Activated T-cell treated with anti-CD3 and anti-CD28 coated beads for 1 hour (primary cell): ENCODE measurements at places on chromosomes 12 and 14.

GRCh38 chr12:62722971-62723680 is 211.8 kb downstream of the PPM1H start:
- DNase-seq: no peak

DNA sequence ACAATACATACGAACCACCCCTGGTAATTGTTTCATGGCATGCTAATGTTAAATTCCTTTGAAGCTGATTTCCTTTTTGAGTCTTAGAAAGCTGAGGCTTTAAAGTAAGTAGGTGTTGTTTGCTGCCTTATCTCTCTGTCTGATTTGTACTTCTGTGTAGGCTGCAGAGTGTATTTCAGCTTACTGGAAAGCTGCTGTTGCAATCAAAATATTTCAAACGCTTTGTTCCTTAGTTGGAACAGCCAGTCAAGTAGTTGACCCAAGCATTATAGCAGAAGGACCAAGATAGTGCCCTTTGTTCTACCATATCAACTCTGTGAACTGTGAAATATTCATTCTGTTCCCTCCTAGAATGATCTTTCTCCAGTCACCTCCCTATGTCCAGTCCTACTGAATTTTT is 3.1 kb downstream of the PKP2 start:
- DNase-seq: no peak

- no peak for DNase-seq
Measured at GRCh38 chr14:94761997-94762377, 7.9 kb downstream of the GSC start.

GRCh38 chr14:81302638-81303037 is 81.9 kb upstream of the GTF2A1 start:
- no peak for DNase-seq

DNA sequence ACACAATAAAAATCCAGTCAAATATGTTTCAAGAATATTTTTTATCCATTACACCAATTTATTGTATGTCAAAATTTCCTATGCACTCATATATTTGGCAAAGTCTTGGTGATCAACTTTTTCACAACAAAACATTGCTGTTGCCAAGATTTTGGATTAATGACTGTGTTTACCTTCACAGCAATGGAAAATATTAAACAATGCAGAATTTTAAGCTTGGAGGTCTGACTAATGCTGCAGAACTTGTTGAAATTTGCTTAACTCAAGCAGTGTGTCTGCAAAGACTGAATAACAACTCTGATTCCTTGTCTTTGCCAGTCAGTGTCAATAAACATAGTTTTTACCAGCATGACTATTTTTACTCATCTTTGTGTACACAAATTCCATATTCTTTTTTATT is 336.4 kb downstream of the CCER1 start:
- no peak for DNase-seq

DNA sequence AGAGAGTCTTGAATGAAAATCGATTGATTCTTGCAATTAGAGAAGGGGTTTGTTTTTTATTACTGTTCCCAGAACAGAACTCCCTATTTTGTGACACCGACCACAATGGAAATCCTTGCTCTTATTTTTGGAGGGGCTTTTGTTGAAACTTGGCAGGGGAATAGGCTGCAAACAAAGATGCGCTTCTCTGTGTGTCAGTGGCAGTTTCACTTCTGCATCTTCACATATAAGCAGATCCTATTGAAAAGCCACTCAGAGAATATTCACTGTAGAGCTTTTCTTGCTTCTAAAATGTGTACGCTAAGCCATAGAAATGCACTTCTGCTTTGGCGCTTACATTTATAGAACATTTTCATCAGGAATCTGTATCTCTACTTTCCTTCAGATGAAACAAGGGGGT is 1822.4 kb upstream of the SEL1L start:
- DNase-seq: no peak

DNA sequence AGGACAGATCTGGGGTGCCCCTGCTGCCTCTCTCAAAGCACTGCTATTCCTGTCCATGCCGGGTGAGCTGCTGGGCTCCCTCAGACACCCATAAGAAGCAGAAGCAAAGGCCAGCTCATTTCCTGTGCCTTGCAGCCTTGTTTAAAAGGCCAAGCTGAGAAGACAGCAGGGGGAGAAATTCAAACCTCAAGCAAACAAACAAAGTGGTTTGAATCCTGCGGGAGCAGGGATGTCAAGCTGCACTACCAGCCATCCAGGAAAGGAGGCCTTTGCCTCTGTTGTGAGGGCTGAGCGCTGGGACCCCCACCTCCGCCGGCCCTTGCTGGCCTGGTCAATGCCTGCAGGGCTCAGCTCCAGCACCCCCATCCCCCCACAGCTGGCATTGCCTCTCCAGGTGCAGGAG is 176.5 kb downstream of the PIWIL1 start:
- DNase-seq: no peak

- DNase-seq: no peak
Measured at GRCh38 chr14:51533872-51534553, 117.7 kb upstream of the FRMD6 start.

DNA sequence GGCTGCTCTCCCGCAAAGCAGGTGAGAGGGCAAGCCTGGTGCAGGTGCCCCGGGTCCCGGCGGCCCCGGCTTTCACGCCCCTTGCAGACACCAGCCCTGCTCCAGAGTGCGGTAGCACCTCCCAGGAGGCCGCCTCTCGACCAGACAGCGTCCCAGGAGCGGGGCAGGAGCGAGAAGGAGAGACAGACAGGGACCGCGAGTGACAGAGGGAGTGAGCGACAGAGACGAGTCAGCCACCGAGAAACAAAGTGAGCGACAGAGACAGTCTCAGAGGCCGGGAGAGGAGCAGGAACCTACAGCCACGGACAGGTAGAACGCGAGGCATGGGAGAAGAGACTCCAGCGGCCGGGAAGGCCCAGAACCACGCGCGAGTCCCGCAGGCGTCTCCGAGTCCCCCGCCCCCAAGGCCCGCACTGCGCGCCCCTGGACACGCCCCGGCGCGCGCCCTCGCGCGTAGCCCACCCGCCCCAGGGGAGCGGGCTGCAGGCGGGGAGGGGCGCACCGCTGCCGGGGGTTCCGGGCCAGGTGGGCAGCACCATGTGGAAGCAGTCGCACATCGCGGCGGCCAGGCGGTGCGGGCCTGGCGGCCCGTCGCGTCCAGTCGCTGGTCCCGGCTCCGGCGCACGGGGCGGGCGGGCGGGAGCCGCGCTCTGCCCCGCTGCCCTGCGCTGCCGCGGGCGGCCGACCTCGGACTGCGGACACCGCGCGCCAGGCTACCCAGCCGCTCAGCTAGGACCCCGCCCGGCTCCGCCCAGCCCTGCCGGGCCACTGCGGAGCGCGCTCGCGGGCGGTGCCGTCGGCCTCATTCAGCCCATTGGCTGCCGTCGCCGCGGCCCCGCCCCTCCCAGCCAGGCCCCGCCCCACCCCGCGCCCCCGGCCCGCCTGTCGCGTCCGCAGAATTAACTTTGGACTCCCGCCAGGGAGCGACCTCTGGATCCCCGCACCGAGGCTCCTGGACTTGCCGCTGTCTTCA is at the start of gene AHNAK2:
TSS of gene AHNAK2 (minus strand) at position 694 of the 973 bp plus-strand sequence. CDS start at position 557, 137 bp downstream.
- DNase-seq: no peak

GRCh38 chr12:74111688-74112360 is 425.8 kb upstream of the ATXN7L3B start:
- no peak for DNase-seq

DNA sequence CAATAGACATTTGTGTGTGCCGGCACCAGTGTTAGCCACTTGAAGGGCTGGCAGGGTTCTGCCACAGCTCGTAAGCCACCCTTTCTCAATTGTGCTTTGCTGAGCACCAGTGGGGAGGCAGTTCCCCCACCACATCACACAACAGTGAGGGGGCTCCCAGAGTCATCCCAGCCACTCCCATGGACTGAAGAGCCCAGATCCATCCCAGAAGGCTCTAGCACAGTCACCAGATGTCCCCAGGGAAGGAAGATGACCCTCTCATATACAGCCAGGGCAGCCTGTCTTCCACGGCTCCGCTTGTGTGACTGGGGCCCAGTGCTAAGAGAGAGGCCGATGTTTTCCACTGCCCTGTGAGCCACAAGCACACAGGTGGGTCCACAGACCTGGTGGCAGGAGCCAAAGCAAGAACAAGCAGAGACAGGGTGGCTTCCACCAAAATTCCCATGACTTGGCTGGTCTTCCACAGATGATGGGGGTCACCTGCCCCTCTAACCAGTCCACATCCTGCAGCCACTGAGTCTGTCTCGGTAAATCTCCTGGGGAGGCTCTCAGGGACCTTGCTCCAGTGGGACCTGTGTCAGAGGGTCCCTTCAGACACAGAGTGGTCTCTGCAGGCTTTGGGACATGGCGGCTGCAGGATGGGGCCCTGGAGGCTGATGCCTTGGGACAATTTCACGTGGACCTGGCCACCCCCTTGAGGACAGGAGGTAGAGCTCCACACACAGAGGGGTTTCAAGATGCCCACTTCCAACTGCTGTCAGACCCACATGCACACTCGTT is 71.9 kb upstream of the DDX11 start:
- DNase-seq: no peak

DNA sequence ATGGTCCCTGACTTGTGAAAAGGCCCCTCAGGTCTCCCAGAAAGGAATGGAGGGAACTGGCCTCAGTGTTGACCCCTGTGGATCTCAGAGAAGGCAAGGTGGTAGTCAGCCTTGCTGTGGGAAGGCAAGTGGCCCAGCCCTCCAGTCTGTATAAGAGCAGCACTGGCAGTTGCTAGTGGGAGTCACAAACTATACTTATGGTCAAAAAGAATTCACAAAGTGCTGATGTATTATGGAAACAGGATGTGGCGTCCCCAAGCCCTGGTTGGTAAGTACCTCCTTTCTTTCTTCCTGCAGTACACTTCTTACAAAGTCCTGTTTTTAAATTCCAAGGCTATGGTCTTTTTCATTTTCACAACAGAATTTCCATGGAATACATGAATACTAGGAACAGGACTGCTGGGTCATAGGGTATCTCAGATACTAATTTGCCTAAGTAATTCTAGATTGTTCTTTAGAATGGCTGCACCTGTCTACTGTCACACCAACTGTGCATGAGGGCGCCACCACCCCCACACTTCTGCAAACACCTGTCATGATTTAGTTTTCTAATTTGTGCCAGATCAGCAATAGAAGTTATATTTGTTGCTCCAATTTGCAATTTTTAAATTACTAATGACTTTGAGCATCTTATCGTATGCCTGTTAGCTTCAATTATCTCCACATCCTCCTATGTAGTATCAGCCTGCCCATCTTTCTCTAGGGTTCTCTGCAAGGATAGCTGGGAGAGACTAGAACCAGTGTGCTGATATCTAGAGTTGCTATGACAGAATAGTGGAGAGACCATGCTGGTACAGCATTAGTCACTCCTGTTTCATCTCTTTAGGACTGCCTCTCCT is 40.7 kb upstream of the TMEM263 start:
- no peak for DNase-seq

DNA sequence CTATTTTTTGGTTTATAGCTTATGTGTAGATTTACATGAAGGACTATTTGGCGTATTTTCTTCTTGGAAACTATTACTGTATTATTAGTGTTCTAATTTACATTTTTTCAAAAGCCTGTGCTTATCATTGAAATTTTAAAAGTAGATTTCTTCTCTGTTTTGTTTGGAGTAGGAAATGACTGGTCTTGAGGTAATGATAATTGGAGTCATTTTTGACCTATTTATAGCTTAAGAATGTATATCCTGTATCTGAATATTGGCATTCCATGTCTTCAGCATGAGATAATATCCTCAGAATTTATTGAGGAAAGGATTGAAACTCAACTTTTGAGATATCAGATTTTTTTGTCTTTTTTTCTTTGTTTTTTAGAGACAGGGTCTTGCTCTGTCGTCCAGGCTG is 193.4 kb downstream of the ERC1 start:
- DNase-seq: no peak

GRCh38 chr14:56338674-56339073 is 220.5 kb downstream of the PELI2 start:
- DNase-seq: no peak

DNA sequence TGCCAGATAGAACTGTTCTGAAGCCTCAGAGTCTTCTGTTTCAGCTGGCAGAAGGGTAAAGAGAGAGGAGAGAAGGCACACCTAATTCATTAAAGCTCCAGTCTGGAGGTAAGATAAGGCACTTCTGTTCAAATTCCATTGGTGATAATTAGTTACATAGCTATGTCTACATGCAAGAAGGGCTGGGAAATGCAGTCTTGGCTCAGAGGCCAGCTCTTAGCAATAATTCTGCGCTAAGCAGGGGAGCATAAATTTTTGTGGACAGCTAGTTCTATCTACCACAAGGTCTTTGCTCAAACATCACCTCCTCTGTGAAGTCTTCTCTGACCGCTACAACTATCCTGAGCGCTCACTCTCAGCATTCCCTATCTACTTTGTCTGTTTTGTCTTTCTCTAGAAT is 14.3 kb upstream of the E2F7 start:
- no peak for DNase-seq

DNA sequence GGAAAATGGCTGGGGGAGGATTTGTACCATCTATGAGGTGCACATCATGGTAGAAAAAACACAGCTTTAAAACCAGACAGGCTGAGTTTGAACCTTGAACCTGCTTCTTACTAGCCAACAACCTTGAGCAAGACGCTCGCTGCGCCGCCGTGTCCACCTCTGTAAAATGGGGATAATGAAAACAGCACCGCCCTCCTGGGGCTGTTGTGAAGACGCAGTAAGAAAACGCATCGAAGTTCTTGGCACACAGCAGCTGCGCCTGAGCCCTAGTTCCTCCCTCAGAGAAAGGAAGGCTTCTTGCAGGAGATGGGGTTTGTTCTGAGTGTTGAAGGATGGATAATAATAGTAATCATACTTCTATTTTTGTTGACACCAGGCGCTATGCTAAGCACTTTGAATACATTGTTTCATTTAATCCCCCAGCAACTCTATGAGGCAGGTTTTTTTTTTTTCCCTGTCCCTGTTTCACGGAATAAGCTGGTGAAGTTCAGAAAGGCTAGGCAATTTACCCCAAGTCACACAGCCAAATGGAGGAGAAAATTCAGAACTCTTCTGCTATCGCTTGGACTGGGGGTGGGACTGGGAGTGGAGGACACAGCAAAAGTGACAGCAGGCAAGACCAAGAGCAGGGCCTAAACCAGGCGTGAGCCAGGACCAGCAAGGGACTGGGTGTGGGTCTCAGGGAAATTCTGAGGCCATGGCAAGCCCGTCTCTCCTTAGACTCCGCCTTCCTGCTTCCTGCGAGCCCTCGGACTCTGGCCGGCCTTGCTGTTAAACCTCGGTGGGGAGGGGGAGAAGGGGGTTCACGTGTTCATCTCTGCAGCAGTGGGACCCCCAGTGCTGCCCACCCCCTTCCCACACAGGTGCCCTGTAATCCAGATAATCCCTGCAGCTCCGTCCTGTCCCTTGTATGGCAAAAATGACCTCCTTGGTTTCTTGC is 97.5 kb downstream of the LRRC74A start:
- no peak for DNase-seq

- DNase-seq: no peak
Measured at GRCh38 chr12:116525418-116526001, 33.7 kb upstream of the MAP1LC3B2 start.

- DNase-seq: no peak
Measured at GRCh38 chr12:93103154-93103553, 174.1 kb upstream of the EEA1 start.

DNA sequence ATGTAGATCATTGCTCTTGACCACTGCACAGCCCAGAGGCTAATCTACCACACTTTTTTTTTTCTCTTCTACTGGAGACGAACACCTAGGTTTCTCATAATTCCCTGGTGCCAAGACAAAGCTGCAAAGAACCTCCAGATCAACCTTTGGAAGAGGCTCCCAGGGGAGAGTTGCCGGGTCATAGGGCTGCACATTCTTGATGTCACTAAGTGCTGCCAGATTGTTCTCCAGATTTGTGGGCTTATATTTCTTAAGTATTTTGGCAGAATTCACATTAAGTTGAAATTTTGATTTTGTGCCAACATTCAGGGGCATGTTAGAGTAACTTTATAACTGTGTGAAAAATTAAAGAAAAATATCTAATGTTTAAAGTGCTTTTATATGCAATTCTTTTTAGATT is 13.5 kb upstream of the PDZRN4 start:
- DNase-seq: no peak
